Heart left ventricle (tissue), 16 donors: ENCODE measurements at places on chromosomes 2 and 18. TPM values are rescaled to one million over a fixed set of nuclear protein-coding genes. Genes with fewer than 3 reads are reported as not detected.

DNA sequence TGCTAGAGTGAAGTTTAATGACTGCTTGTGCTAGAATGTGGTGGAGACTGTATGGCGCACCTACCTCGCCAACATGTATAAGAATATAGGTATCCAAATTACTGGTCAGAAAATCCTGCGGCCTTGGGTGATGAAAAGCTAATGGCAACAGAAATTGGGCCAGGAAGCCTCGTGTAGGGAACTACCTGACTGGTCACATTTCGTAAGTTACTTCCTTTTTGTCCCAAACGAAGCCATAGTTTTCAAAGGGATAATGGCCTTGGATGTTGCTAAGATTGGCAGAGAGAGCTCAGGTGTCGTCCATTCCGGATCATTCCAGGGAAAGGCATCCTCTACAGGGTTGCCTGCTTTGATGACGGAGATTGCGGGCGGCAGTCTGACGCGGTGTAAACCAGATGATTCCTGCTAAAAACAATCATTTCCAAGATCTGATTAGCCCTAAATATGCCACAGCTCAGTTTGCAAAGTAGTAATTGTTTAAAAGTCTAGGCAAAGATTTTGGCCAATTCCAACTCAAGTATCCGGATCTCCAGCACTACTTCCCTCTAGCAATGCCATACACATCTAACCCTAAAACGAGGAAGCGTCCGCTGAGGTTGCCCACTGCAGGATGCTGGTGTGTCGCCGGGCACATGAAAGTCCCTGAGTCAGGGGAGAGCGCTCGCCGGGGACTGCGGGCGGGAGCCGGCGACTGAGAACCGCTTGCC lies 708 bp upstream of the MALT1 start:
- DNase-seq = no peak
- peak overlapping the region; percentile 97 for H3K4me3 ChIP-seq
- H3K27me3 ChIP-seq = no peaks in the 10 kb centered on the region
- no peaks in the 10 kb centered on the region for H3K36me3 ChIP-seq

Gene SIX2
- polyA plus RNA-seq = 2.0 TPM

Gene DSG2
- 10.1 TPM for polyA plus RNA-seq

- no peak overlapping the region for H3K4me3 ChIP-seq
- H3K36me3 ChIP-seq = no peaks in the 10 kb centered on the region
- no peaks in the 10 kb centered on the region for H3K27me3 ChIP-seq
- peak overlapping the region; percentile 67 for H3K27ac ChIP-seq
- DNase-seq = no peak
- peaks cover 26% of the 10 kb centered on the region for H3K4me1 ChIP-seq
These were observed 129.7 kb downstream of the CCDC85A start for GRCh38 chr2:56313500-56313921.

- no peaks in the 10 kb centered on the region for H3K36me3 ChIP-seq
- peaks cover 19% of the 10 kb centered on the region for H3K4me1 ChIP-seq
- no peak overlapping the region for H3K4me3 ChIP-seq
- H3K27me3 ChIP-seq = no peaks in the 10 kb centered on the region
- peak overlapping the region; percentile 53 for H3K27ac ChIP-seq
These were observed 416.0 kb upstream of the HS6ST1 start for GRCh38 chr2:128734521-128735295.

GRCh38 chr18:67730886-67731285 lies 214.4 kb upstream of the DSEL start:
- H3K36me3 ChIP-seq = no peaks in the 10 kb centered on the region
- H3K4me3 ChIP-seq = no peak overlapping the region
- DNase-seq = no peak
- no peaks in the 10 kb centered on the region for H3K4me1 ChIP-seq
- no peak overlapping the region for H3K27ac ChIP-seq
